Thymus (tissue), 14 donors: ENCODE measurements at places on chromosomes 1 and 21.

GRCh38 chr21:34526241-34526617, 14.2 kb upstream of the KCNE1 start:
- no peak for DNase-seq

- DNase-seq: no peak
Observed at GRCh38 chr1:206023695-206024094, at the start of gene CTSE. Gene CTSE, minus strand, starts transcription at chr1:206023895. Its CDS starts 104 bp downstream, at chr1:206023791.

DNA sequence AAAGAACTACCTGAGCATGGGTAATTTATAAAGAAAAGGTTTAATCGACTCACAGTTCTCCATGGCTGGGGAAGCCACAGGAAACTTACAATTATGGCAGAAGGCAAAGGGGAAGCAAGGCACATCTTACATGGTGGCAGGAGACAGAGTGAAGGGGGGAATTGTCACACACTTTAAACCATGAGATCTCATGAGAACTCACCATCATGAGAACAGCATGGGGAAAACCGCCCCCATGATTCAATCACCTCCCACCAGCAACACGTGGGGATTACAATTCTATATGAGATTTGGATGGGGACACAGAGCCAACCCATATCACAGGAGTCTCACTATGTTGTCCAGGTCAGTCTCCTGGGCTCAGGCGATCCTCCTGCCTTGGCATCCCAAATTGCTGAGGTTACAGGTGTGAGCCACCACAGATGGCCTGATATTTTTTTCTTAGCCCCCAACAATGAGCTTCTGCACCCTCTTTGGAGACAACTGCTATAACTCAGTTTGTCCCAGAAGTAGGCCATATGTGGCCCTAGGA, 22.5 kb upstream of the MORC3 start:
- DNase-seq: no peak

- DNase-seq: no peak
Observed at GRCh38 chr1:111743679-111744101, 4.5 kb upstream of the INKA2 start.

- no peak for DNase-seq
Observed at GRCh38 chr1:81876901-81877733, 76.4 kb downstream of the ADGRL2 start.

GRCh38 chr1:183097438-183098051, 74.3 kb downstream of the LAMC1 start:
- no peak for DNase-seq

DNA sequence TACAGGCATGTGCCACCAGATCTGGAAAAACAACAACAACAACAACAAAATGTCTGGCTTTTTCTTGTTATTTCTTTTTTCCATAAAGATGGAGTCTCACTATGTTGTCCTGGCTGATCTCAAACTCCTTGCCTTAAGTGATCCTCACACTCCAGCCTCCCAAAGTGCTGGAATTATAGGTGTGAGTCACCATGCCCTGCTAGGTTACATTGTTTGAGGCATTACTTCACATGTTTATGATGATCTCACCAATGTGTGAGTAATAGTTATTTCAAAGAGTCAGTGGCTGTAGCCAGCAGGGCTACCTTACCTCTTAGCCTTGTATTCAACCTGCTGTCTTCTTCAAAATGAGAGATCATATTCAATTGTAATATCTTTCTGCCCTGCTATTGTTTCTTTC, 445.7 kb downstream of the AMY1C start:
- DNase-seq: no peak

DNA sequence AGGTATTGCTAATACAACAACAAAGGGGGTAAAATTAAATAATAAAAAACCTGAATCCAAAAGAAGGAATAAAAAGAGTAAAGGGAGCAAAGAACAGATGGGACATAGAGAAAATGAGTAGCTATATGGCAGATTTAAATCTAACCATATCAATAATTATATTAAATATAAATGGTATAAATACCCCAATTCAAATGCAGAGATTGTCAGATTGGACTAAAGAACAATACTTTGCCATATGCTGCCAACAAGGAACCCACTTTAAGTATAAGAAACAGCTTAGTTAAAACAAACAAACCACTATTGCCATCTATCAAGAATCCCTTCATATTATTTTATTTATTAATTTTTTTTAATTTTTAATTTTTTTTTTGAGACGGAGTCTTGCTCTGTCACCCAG, 86.8 kb downstream of the MT1HL1 start:
- DNase-seq: no peak

GRCh38 chr1:24557220-24557619, 1.3 kb downstream of the NCMAP start:
- DNase-seq: no peak
